ENCODE measurements at places on chromosomes 5 and 9. TPM values are rescaled to one million over a fixed set of nuclear protein-coding genes. Genes with fewer than 3 reads are reported as not detected.

PCDHB4 gene
- 1.6 TPM for total RNA-seq

NKD2 gene
- total RNA-seq = 1.6 TPM

SUSD3 gene
- 2.6 TPM for total RNA-seq

MAP1B gene
- 22.4 TPM for total RNA-seq

BHMT2 gene
- total RNA-seq = 1.0 TPM

FABP6 gene
- not detected for total RNA-seq

SLC12A7 gene
- 5.7 TPM for total RNA-seq

NR2F1-AS1 gene
- total RNA-seq = 5.2 TPM

RNF180 gene
- 2.6 TPM for total RNA-seq

ANKDD1B gene
- total RNA-seq = 3.7 TPM

KCTD16 gene
- total RNA-seq = under 0.01 TPM

NAIP gene
- 15.1 TPM for total RNA-seq

CARD19 gene
- total RNA-seq = 24.5 TPM

EPB41L4A gene
- 21.4 TPM for total RNA-seq

CDH9 gene
- not detected for total RNA-seq

KCNIP1 gene
- 4.2 TPM for total RNA-seq
